ENCODE measurements at places on chromosomes 1 and 21.
A peak's percentile ranks its signal among the peaks of the same experiment; 100 is the strongest.

GRCh38 chr1:223331301-223331700, 32.7 kb downstream of the SUSD4 start:
- DNase-seq, result no peak

DNA sequence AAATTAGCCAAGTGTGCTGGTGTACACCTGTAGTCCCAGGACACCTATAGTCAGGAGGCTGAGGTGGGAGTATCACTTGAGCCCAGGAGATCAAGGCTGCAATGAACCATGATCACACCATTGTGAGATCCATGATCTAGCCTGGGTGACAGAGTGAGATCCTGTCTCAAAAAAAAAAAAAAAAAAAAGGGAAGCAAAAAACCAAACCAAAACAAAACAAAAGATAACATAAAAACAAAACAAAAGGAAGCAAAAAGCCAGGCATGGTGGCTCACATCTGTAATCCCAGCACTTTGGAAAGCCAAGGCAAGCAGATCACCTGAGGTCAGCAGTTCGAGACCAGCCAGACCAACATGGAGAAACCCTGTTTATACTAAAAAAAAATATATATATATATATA, 9.4 kb upstream of the AKR1A1 start:
- no peak for DNase-seq

DNA sequence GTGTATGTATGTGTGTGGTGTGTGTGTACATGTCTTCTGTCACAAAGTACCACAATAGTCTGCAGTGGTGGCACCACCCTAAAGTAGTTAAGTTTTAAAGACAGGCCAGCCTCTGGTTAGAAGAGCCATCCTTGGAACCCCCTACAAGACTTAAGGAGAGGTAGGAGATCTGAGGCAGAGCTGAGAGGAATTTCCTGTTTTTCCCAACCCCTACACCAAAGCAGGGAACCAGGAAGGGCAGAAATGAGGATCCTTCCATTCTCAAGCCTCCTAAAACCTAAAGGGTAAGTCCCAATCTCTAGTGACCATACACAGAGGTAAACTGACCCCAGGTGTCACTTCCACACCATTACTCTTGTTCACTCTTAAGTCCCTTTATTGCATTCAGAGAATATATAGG, 11.1 kb downstream of the PEA15 start:
- no peak for DNase-seq

GRCh38 chr1:58746757-58747156, 37.1 kb downstream of the JUN start:
- DNase-seq, result no peak

DNA sequence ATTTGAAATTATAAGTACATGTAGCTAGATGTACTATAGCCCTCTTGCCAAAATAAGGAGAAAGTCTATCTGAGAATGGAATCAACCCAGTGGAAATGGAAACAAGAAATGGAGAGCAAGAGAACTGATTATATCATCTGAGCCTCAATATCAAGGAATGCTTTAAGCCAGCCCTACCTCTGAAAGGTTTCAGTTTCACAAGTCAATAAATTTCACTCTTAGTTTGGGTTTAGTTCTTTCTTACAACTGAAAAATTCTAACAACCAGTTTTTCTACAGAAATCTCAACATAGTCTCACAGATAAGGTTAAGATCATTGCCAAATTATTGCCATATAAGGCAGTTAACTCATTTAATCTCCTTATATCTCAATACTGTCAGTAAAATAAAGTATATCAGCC, 80.0 kb downstream of the EPS15 start:
- no peak for DNase-seq

- no peak for DNase-seq
Observed at GRCh38 chr1:115714572-115715141, 53.9 kb downstream of the CASQ2 start.

- DNase-seq, result no peak
Observed at GRCh38 chr1:62688687-62689085, 500 bp upstream of the DOCK7 start.

- DNase-seq, result no peak
Observed at GRCh38 chr1:184563308-184563707, 176.5 kb downstream of the C1orf21 start.

GRCh38 chr1:219277304-219278105, 103.8 kb downstream of the LYPLAL1 start:
- no peak for DNase-seq

DNA sequence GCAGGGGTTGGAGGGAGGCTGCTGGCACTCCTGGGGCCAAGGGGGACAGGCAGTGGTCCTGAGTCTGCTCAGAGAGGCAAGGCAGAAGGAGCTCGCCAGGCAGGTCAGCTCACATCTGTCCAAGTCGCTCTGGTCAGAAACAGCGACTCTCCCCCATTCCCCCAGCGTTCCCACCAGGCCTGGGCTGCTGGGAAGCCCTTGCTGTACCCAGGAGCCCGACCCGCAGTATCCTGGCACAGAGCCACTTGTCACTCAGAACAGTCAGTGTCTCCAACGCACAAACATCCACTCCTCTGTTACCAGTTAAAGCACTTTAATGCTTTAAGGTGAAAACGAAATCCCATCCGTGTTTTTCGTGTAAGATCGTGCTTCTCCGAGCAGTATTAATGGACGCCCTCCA, 16.6 kb upstream of the CCDC27 start:
- DNase-seq, result no peak

DNA sequence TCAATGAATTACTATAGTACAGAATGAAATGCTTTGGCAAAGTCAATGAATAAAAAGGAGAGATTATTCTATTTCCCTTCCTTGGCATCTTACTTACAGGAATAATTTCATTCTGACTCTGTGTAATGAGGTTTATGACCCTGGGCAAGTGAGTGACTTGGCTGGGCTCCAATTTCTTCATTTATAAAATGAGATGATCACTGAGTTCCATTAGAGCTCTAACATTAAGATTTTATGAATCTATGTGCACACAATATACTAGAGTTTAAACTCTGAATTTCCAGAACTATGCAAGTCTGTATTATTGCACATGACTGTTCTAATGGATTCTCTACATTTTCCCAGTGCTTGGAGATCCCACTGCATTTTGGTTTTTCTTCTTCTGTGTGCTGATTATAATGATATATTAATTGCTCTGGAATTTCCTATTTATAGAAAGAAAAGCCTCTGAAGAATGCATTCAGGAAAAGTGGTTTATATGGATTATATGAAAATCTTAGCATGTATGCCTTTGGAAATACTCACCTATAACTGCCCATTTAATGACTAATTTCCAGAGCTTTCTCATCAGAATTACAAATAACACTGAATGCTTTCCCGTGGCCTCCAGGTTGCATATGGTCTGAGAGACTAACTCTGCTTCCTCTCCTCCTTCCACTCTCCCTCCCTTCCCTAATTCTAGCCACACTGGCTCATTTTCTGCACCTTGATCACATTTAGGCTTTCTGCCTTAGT, 97.4 kb upstream of the CHRM3 start:
- DNase-seq, result no peak

DNA sequence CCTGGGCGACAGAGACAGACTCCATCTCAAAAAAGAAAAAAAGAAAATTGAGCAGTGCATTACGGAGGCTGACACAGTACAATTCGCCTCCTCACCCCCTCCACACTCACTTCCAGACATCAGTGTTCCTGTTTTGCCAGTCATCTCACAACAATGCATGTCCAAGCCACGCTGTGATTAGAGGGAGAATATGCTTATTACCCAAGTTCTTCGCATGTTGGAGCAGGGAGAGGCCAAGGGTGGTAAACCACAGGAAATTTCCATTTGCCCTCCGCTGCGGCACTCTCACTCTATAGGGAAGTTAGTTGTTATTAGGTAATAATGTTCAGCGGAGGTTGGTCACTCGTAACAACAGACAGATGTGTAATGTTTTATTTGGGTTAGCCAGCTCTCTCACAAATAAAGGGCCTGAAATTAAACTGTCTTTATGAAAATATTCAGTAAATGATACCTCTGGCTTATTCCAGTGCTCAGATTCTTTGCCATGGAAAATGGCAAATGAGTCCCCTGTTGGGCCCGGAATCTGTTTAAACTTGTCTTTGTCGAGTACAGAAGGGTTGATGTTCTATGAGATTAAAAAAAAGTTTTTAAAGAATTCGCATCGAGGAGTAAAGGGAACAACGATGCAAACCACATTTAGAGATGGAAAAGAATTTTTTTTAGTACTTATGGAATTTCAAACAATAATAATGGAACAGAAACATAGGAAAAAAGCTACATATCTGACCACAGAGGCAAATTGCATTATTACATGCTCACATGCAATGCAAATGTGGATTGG, 33.1 kb downstream of the KCNJ15 start:
- no peak for DNase-seq

DNA sequence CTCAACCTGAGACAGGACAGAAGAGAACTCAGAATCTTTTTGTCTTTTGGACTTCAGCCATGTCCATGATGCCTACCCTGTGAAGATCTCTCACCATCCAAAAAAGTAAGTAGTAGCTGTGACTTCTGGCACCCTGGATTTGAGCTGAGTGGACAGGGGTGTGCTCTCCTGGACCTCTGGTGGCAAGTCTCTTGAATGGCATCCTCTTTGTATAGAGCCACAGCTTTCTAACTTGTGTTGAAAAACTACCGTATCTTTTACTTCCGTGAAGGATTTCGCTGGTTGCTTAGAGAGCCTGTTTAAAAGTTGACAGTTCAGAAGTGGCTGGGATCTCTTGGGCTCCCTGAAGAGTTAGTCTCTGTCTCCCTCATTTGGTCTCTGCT, 1.8 kb downstream of the MFN2 start:
- DNase-seq, result no peak

GRCh38 chr1:20981915-20982314, 194.8 kb downstream of the EIF4G3 start:
- no peak for DNase-seq

DNA sequence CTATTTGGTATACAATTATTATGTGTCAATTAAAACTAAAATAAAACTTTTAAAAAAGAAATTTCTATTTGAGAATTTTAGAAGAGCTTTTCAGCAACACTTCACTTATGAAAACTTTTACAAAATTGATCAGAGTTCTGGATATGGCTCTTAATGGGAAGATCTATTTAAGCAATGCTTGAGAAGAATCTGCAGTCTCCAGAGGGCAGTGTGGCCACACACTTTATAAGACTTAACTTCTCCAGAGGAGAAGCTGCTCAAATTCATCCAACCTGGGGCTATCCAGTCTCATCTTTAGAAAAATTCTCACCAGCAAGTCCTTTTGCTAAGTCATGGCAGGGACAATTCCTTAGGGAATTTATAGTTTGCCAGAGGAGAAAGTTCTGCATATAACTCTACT, 25.2 kb upstream of the AGO1 start:
- no peak for DNase-seq

GRCh38 chr1:3641046-3641760, 8.7 kb downstream of the WRAP73 start:
- DNase-seq, result no peak

GRCh38 chr1:198917226-198917625, 278.4 kb downstream of the PTPRC start:
- no peak for DNase-seq

GRCh38 chr1:41377397-41377796, 16.2 kb downstream of the FOXO6 start:
- DNase-seq, result no peak

GRCh38 chr1:81298266-81298665, 502.5 kb upstream of the ADGRL2 start:
- DNase-seq, result no peak

DNA sequence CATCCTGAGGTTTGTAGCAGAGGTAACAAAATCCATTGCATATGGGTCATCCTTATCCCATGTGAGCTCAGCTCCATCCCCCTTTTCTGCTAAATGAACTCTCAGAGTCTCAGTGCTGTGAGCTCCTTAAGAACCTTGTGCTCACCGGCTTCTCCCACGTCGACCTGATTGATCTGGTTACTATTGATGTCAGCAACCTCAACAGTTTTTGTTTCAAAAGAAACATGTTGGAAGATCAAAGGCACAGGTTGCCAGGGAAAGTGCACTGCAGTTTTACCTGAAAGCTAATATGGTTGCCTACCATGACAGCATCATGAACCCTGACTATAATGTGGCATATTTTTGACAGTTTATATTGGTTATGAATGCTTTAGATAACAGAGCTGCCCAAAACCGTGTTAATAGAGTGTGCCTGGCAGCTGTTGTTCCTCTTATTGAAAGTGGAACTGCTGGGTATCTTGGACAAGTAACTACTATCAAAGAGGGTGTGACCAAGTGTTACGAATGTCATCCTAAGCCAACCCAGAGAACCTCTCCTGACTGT, 131.4 kb downstream of the HS2ST1 start:
- peak; percentile 39 for DNase-seq

GRCh38 chr1:235806123-235806522, 60.6 kb downstream of the LYST start:
- no peak for DNase-seq

DNA sequence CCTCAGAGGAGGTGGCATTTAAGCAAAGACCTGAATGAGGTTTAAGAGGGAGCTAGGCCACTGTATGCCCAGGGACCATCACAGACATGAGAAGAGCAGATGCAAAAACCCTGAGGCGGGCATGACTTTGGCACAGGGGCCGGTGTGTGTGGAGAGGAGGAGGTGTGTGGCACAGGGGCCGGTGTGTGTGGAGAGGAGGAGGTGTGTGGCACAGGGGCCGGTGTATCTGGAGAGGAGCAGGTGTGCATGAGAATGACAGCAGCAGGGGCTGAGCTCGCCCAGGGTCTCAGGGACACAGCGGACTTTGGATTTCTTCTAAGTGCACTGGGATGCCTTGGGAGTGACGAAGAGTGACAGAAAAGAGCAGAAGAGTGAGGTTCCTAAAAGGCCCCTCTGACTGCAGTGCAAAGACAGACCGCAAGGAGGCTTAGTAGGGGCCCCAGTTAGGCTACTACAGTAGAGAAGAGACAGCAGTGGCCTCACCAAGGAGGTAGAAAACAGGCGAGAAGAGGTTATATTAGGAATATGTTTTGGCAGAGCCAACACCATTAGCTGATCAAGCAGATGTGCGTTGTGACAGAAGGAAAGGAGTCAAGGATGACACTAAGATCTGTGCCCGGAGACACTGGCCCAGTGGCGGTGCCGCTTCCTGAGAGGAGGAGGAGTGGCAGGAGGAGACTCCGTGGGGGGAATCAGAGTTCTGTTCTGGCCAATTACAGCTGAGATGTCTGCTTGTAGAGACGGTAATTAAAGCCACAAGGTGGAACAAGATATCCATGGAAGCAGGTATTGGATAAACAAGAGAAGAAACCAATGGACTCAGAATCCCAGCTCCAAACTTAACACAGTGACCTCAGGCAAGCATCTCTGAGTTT, 18.4 kb downstream of the ZBTB17 start:
- DNase-seq, result no peak

Measured in effector CD4-positive, alpha-beta T cell (primary cell).